ENCODE measurements at places on chromosomes 11 and 22. TPM values are rescaled to one million over a fixed set of nuclear protein-coding genes. Genes with fewer than 3 reads are reported as not detected.

C11orf52 gene
- 0.33 TPM for total RNA-seq

ZNF195 gene
- total RNA-seq = 17.0 TPM

TRIM77 gene
- not detected for total RNA-seq

OR5A1 gene
- not detected for total RNA-seq

GP1BB gene
- 0.79 TPM for total RNA-seq

PIWIL4 gene
- total RNA-seq = 0.12 TPM

NOX4 gene
- total RNA-seq = not detected

ART5 gene
- 0.27 TPM for total RNA-seq

EMSY gene
- total RNA-seq = 12.0 TPM

PHLDA2 gene
- 114 TPM for total RNA-seq

DBX1 gene
- not detected for total RNA-seq

SCGB1D2 gene
- not detected for total RNA-seq

FOLH1 gene
- total RNA-seq = not detected

LRP4 gene
- total RNA-seq = 7.3 TPM

CD248 gene
- total RNA-seq = not detected

TPCN2 gene
- 10.9 TPM for total RNA-seq

KCNJ1 gene
- not detected for total RNA-seq

SGSM1 gene
- total RNA-seq = 1.1 TPM

TOB2 gene
- total RNA-seq = 25.2 TPM

HEPACAM gene
- total RNA-seq = not detected

TSSK2 gene
- total RNA-seq = not detected

GAL3ST3 gene
- total RNA-seq = not detected

C11orf42 gene
- total RNA-seq = not detected

RBMXL2 gene
- not detected for total RNA-seq

Data from A549 treated with dexamethasone at 1 μM for 4 hours (cell line).